ENCODE measurements at places on chromosomes 1 and 21.
A peak's percentile ranks its signal among the peaks of the same experiment; 100 is the strongest.

DNA sequence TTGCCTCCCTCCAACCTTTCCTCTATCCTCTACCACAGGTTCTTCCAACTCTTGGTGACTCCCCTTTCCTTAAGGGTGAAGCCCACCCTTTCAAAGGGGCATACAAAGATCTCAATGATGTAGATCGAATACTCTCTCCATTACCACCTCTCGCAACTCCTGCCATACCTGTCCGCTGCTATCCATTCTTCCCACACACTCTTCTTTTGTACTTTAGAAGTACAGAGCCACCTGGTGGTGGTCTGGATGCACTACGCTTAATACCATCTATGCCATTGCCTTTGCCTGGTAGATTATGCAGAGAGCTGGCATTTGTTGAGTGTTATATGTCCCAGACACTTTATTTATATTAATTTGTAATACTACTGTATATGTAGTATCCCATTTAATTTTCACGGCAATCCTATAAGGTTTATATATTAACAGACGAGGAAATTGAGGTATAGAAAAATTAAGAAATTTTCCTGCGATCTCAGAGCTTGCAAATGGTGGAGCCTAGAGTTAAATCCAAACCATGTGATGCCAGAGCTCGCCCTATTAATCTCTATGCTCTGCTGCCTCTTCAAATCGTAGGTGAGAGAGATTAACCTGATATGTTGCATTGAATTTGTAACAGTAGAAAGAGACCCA, 22.9 kb downstream of the TSHB start:
- DNase-seq, result peak; percentile 4

- DNase-seq, result no peak
These were observed 178.7 kb downstream of the GABPA start for GRCh38 chr21:25913479-25913878.

DNA sequence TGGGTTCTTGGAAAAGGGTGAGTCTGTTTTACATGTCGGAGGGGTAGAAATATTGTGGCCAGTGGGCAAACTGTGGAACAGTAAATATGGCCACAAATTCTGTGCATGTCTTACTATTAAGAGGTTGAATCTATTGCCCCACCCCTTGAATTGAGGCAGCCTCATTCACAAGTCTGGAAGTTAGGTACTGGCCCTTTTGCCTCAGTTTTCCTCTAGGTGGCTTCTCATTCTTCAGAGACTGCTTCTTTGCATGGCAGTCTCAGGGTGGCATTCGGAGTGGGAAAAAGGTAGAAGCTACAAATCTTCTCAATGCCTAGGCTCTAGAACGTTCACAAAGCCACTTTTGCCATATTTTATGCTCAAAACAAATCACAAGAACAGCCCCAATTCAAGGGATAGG, 57.2 kb downstream of the SLC9C2 start:
- DNase-seq, result no peak

DNA sequence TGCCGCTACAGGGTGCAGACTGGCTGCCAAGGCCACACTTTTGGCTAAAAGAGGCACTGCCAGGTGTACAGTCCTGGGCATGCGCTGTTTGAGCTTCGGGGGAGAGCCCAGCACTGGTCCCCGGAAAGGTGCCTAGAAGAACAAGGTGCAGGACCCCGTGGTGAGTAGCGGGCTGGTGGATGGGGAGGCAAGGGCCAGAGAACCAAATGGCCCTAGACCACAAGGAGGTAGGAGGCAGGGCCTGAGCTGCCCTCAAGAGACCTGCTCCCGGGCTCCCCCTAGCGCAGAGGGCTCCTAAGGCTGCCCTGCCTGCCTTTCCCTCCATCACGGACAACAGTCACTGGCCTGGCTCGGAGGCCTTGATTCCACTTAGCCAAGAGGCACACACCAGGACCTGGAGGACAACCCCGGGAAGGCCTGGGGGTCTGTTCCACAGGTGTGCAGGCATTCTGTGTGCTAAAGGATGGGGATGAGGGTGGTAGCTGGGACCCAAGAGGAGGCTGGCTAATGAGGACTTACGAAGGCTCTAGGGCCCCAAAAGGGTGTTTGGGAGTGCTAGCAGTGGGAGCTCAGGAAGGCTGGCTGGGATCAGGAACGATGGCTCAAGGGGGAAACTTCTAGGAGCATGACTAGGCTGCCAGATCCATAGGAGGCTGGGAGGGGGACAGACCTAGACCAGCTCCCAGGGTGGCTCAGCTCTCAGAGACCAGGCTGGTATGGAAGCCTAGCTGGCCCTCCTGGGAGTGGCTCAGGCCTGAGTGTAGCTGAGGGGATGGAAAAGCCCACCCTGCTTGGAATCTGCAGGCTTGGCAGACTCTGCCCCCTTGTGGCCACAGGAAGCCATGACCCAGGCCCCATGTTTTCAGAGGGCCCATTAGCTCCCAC, 742 bp downstream of the ARTN start:
- no peak for DNase-seq

DNA sequence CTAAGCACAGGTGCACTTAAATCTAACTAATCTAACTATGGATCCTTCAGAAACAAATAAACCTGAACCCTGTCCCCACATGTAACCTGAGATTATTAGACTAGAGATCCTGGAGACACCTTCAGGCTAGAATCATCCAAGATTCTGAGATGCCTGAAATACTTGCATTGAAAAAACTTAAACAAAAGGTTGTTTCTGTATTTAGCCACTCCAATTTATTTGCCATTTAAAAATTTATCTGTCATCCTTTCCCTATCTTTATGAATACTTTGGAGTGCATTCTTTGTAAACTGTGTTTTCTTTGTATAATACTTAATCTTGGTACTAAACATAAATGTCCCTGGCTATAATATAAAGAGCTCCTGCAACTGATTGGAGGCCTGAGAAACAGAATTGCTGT, 270.7 kb downstream of the NCAM2 start:
- no peak for DNase-seq

GRCh38 chr21:45532826-45533360, 9.3 kb downstream of the SLC19A1 start:
- DNase-seq, result no peak

- no peak for DNase-seq
These were observed 17.7 kb downstream of the S100A10 start for GRCh38 chr1:151976015-151976343.

GRCh38 chr1:246772686-246773085, 48.5 kb downstream of the SCCPDH start:
- no peak for DNase-seq

GRCh38 chr21:43373362-43374227, 53.3 kb downstream of the SIK1 start:
- DNase-seq, result no peak

DNA sequence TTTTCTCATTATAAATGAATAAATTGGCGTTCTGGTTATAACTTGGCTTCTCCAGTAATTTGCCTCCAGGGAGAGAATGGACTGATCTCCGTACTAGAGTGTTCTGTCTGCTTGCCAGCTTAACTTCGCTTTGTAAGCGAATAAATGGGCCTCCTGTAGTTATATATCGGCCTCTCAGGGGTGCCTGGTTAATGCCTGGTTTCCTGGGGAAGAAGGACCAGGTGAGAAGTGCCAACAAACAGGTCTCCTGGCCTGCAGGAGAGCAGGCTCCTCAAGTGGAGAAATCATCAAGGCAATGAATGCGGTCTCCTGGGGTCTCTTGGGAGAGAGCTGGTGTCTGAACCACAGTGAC, 107.4 kb upstream of the SERBP1 start:
- DNase-seq, result no peak

GRCh38 chr1:182897696-182898095, 55.3 kb downstream of the SHCBP1L start:
- DNase-seq, result no peak

DNA sequence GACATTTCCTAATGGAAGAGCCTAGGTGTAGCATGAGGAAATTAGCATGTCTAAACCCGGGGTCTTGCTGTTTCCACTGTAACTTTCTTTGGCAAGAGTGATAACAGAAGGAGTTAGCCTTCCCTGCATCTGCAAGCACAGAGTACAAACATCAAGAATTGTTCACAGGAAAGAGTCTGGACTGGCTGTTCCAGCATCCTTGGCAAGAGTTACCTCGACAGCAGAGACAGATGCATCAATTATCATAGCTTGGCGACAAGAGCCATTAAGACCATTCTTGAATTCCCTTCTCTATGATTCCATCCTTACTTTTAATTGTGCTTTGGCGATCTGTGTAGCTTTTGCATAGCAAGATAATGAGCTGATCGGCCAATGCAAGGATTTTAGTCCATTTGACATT, 82.8 kb upstream of the RALGPS2 start:
- DNase-seq, result no peak

DNA sequence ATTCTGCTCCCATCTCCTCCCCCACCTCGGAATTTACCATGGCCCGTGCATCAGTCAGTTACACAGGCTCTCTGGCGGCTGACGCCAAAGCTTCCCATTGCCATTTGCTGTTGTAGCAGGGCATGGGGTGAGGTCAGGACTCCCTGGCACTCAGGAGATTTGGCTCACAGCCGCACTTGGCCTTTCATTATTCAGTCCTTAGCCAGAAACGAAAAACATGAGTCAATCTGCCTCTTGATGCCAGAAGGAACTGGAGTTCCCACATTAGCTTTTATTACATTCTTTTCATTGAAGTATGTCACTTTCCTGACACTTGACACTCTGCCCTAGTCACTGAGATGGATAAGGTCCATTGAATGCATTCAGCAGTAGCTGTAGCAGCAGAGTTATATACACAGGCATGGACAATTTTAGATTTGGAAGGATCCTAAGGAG, 260.6 kb downstream of the CACNA1E start:
- no peak for DNase-seq

DNA sequence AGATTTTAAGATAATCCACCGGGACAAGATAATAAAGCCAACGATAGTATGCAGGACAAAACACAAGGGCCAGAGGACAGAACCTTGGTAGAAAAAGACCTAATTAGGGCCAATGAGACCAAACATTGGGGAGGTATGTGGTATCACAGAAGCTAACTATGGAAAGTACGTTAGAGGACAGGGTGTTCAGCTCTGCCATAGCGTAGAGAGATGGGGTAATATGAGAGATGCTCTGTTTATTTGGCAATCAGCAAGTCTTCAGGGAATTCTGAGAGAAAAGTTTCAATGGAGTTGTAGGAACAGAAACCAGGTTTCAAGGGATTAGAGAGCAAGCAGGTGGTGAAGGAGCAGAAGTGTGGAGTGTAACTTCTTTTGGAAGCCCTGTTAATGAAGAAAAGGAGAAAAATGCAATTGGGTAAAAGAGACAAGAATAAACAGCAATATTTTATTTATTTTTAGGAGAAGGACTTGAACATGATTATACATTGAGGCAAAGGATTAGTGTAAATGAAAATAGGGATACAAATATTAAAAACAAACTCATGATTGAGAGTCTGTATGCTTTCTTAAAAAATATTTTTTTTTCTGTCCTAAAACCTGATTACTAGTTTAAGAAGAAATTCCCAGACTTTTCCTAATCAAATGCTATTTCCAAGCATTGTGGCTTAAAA, 24.0 kb downstream of the EEIG2 start:
- no peak for DNase-seq

DNA sequence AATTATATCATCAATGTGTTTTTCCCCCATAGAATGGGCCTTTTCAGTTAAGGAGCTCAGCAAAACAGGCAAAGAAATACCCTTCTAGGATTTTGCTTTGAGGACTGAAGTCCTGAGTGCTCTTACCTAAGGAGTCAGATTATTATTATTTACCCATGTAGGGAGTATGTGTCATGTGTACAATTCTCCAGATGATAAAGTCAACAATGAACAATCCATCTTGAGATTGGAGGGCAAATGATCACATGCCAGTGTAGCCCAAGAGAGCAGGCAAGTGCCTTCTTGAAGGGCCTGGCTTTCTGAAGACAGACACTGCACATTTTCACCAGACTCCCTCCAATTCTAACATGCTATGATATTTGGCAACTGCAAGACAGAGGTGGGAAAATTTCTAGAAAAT, 159.7 kb downstream of the PCNX2 start:
- DNase-seq, result no peak

DNA sequence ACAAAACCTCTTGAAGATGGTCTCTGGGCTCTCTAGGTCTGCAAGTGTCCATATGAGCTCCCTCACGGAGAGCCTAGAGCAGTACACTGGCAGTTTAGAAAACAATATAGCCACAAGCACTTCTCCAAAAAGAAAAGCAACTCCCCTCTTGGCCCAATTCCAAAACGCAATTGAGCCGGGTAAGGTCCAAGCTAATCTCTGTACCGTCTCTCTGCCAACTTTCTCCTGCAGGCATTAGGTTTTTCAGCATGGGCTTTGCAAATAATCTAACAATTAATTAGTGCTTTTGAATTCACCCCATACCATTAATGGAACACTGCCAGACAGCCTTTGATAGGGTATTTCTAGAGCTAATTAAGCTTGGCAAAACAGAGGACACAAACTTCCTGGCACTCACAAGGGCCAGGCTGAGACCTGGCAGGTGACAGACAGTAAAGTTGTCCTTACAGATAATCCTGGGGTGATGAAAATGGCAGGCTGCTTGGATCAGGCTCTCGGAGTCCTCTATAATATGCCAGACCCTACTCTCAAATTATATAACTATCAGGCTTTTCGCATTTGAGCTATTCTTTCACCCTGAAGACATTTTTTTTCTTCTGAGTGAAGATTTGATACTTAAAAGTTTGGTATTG, 39.8 kb downstream of the TGFBR3 start:
- DNase-seq, result peak; percentile 59

- no peak for DNase-seq
These were observed 52.8 kb upstream of the GNG4 start for GRCh38 chr1:235702412-235702811.

DNA sequence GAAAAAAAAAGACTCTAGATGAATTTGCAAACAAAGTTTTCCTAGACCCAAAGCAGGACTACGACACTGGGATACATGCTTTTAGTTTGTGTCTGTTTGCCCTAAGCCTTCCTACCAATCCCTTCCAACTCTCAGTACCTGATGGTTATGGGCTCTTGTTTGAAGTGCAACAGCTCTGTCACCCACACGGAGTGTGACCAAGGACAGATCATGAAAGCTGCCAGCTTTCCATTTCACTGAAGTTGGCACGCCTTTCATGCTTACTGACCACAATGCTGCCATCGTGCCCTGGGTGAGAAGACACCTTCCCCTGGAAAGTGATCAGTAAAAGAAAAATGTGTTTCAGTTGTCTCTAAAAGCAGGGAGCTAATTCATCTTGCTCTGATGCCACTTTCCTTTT, 312.5 kb upstream of the PTBP2 start:
- no peak for DNase-seq

GRCh38 chr1:62900566-62900965, 116.6 kb downstream of the ATG4C start:
- DNase-seq, result no peak

GRCh38 chr1:38076038-38076437, 29.4 kb upstream of the POU3F1 start:
- DNase-seq, result no peak

DNA sequence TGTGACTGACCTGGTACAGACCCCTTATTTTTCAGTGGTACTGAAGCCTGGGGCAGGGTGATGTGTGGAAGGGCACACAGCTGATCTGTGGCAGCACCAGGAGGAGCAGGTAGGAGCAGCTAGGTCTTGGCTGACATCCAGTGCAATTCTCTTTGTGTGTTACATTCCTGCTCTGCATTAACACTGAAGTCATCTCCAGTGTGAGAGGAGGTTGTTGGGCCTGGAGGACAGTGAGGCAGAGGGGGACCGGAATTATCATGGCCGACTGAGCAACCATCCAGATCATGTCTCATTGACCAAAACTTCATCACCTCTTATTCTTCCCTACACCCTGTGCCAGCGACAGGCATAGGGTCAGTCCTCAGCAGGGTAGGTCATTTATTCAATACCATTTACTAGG, 1.5 kb downstream of the SLAMF8 start:
- DNase-seq, result no peak

All from DMS 273 treated with DMSO at 0.1 percent for 48 hours (cell line).